ENCODE measurements at places on chromosomes 1 and 21.

DNA sequence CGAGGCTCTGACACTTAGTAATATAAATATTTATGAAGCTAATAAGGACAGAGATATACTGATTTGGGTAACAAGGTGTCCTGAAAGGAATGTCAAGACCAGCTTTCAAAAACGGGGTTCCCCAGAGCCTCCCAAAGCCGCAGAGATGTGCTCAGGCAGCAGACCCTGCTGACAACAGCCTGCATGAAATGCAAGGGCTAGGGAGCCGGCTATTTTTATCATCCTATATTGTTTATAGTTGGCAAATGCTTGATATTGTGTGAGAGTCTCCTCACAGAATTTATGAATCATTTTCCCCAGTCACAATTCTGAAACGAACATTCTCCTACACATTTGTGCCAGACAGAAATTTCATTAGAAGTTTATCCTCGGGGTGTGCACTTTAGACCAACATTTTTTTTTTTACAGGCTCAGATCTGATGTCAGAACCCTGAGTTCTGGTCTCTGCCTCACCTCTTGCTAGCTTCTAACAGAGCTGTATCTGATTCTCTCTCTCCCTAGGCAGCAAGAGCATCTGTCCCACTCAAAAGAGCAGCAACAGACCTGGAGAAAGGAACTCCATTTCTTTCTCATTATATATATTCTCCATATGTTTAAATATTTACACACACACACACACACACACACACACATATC is 302.3 kb upstream of the PLD5 start:
- DNase-seq: no peak

- peak; percentile 88 for DNase-seq
Observed at GRCh38 chr1:75991497-75992114, 59.4 kb upstream of the ASB17 start.

DNA sequence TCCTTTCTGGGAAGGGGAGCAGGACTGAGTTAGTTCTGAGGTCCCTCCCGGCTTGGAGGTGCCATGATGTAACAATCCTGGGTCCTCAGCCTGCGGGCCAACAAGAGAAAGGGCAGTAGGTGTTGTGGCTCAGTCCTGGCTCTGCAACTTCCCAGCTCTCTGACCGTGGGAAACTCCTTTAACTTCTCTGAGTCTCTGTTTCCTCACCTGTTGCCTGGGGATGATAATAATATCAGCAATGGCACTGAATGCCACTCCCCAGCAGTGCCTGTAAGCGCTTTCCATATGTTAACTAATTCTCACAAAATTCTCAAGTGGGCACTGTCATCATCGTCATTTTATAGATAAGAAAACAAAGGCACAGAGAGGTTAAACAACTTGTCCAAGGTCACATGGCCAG is 2.3 kb downstream of the PADI3 start:
- no peak for DNase-seq

GRCh38 chr1:92167151-92167550 is 50.6 kb upstream of the C1orf146 start:
- DNase-seq: no peak

DNA sequence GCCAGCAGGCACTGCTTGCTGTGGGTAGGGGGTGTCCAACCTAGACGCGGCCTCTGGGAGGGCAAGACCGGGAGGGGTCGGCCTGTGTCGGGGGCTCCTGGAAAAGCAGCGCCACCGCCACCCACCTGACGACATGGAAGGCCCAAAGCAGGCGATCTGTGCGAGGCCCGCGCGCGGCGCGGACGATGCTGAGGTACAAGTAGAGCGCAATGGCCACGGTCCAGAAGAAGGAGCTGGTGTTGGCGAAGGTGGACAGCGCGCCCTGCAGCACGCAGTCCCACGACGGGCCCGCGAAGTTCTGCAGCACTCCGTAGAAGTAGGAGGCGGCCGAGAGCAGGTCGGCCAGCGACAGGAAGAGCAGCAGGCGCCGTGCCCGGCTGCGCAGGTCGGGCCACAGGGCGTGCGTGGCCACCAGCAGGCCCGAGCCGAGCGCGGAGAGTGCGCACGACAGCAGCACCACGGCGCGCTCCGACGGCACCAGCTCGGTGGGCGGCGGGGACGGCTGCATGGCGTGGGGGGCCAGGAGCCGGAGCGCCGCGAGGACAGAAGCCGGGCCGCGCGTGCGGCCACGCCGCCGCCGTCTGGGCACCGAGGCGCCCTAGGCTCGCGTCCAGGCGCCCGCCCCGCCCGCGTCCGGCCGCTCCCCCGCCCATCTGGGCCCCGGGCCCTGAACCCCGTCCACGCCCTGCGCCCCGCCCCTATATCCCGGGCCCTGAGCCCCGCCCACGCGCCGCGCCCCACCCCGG is at the start of gene GPR157:
Gene GPR157, minus strand, starts transcription at position 583 of the 746 bp plus-strand sequence. Its CDS starts 75 bp downstream, at position 508.
- peak; percentile 37 for DNase-seq

DNA sequence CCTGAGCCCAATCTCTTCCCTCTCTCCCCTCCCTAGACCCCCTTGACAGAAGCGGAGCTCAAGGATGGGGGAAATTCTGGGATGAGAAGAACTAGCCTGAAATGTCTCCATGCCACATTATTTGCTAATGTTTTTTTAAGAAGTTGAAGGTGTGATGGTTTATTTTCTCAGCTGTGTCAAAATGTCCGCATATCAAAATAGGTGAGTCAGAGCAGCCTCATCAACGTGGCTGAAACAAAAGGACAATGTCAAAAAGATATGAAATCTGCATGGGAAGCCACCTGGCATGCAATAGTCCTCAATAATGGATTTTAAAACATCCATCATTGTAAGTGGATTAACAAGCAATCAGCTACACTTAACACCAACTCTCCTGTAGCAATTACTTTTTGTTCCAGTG is 101.4 kb downstream of the BEND5 start:
- DNase-seq: no peak

DNA sequence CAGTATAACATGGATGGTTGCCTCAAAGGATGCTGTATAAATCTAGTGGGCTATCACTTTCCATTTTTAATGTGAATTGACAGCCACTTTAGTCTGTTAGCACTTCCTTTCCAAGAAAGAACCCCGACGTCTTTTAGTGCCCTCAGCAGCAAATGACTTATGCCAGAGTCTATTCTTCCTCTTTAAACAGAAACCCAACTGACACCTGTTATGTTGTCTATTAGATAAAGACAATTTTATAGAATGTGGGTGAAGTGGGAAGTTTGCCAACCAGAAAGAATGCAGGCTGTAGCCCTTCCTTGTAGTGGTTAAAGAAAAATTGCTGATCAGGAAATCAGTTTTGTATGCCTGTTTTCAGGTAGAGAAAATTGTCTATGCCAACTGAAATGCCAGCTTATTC is 344.9 kb downstream of the ZNF326 start:
- no peak for DNase-seq

GRCh38 chr1:65939191-65939590 is 146.5 kb downstream of the PDE4B start:
- no peak for DNase-seq

DNA sequence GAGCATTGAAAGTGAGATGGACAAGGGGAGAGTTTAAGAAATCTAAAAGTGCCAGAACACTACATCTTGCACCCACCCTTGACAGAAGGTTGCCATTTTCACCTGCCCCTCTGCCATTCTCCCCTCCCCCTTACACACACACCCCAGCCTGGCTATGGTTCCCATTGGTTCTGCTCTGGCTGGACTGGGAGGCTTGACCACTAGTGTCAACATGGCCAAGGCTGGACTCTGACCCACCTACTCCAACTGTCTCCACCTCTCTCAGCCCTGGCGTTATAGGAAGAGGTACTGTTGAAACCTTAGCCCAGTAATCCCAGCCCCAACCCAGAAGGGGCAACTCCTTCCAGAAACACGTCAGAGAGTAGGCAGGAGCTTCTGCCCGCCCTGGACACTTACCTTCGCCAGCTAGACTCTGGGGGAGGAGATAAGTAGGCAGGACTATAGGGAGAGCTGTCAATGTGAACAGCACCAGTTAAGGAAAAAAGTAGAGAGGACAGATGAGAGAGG is 4.5 kb downstream of the CRTC2 start:
- no peak for DNase-seq

DNA sequence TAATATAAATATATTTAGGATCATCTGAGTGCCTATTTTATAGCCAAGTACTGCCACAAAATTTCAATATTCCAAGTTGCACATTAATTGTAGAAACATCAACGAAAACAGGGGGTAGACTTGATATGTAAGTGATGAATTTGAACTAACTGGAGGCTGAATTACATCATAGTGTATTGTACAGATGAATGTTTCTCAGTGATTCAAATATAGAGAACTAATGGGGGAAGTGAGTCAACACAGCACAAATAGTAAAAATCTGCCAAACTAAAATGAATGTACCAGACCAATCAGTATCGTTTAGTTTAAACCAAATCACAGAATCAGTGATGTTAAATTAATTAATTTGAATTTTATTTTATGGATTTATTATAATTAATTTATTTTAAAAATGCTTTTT is 42.8 kb downstream of the RTCA start:
- no peak for DNase-seq

DNA sequence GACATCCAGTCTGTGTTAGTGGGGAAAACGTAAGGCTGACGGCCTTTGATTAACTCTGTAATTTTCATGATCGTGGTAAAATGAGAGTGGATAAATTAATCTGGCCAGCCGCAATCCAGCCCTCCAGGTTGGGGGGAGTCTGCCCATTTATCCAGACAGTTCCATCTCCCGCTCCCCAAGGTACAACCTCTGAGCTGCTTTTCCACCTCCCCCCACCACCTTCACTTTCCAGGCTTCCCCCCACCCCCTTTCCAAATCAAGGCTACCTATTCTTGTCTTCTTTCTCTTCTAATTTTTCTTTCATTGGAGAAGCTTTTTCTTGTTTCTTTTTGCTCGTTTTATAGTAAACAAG is 6.0 kb downstream of the MIER1 start:
- DNase-seq: no peak

DNA sequence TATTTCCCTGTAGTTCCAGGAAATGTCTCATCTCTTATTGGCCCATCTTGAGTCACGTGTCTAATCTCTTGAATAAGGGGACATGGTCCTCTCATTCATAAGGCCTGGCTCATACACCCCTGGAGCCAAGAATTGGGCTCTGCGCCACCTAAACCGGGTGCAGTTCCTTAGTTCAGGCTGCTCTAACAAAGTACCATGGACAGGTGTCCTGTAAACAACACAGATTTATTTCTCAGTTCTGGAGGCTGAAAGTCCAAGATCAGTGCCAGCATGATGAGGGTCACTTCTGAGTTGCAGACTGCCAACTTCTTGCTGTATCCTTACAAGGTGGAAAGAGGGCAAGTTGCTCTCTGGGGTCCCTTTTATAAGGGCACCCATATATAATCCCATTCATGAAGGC is 60.2 kb upstream of the VAMP3 start:
- DNase-seq: no peak

- no peak for DNase-seq
Observed at GRCh38 chr1:193516755-193517388, 330.5 kb upstream of the B3GALT2 start.

GRCh38 chr1:228941666-228942065 is 206.4 kb downstream of the RHOU start:
- no peak for DNase-seq

DNA sequence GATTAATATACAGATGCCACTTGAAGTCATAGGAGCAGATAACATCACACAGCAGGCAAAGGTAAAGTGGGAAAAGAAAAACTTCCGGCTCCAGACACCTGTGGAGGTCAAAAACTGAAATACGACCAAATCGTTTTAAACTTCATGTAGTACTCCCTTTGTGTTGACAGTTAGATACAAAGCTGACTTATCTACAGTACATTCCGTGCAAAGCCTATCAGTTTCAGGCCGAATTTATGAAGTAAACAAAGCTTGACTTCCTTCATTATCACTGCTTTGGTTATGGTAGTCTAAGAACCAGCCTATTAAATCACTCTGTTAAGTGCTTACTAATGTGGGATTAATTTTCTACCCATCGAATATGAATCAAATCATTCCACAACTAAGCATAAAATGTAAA is 156.3 kb downstream of the SMYD3 start:
- no peak for DNase-seq

DNA sequence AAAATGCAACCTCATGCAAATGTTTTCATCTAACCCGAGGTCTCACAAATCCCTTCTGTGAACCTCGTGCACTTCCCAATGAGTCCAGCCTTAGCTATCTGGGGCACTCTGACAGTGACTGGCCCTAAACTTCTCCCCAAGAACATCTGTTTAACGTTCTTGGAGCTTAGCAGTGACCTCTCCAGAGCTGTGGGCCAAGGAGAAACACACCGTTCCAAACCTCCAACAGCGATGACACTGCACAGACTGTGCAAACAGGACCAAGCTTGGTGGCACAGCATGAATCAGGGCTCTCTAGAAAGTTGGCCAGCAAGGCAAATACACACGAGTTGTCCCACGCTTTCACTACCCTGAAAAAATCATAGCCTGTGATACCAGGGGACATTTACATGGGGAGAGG is 15.8 kb downstream of the BEND5 start:
- no peak for DNase-seq

GRCh38 chr1:150612014-150612345 is 17.4 kb downstream of the ENSA start:
- no peak for DNase-seq

- DNase-seq: no peak
Observed at GRCh38 chr1:226601456-226601855, 52.9 kb downstream of the STUM start.

DNA sequence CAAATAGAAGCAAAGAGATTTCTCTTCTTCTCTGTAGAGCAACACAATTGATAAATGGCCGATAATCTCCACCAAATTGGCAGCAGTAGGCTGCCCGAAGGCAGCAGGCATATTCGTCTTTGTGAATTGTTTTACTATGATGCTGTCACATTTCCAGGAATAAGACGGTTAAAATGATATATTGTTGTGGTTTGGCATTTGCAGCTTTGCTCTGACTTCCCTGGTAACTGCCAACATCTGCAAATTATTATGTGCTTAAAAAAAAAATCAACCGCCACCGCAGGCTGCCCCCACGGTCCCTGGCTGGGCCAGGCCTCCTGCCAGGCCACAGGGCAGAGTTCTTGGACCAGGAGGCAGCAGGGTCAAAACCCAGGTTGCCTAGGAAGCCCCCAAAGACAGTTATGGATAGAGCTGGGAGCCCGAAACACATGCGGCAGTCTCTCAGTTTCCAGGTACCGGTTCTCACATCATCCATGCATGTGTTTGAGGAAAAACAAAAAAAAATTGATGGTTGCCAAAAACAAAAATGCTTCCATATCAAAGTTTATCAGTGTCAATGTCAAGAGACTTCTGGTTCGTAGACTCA is 179.3 kb downstream of the ETS2 start:
- no peak for DNase-seq

Data from dorsolateral prefrontal cortex (tissue), 122 donors.